Ascending aorta (tissue), 2 donors: ENCODE measurements at places on chromosomes 1 and 21. TPM values are rescaled to one million over a fixed set of nuclear protein-coding genes. Genes with fewer than 3 reads are reported as not detected.

DNA sequence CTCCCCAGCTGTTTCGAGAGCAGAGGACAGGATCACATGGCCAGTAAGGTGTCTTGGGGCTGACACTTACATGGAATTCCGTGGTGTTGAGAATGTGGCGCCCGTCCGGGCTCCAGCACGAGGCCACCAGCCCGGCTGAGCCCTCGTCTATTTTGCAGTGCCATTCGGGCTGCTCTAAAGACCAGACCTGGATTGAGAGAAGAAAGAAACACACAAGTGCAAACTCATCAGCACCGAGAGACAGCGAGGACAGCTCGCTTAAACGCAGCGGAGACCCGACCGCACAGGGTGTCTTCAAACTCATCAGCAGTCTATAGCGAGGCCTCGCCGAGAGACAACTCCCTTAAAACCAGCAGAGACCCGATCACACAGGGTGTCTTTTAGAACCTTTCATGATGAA is 3.3 kb downstream of the WRAP73 start:
- DNase-seq, result no peak

DNA sequence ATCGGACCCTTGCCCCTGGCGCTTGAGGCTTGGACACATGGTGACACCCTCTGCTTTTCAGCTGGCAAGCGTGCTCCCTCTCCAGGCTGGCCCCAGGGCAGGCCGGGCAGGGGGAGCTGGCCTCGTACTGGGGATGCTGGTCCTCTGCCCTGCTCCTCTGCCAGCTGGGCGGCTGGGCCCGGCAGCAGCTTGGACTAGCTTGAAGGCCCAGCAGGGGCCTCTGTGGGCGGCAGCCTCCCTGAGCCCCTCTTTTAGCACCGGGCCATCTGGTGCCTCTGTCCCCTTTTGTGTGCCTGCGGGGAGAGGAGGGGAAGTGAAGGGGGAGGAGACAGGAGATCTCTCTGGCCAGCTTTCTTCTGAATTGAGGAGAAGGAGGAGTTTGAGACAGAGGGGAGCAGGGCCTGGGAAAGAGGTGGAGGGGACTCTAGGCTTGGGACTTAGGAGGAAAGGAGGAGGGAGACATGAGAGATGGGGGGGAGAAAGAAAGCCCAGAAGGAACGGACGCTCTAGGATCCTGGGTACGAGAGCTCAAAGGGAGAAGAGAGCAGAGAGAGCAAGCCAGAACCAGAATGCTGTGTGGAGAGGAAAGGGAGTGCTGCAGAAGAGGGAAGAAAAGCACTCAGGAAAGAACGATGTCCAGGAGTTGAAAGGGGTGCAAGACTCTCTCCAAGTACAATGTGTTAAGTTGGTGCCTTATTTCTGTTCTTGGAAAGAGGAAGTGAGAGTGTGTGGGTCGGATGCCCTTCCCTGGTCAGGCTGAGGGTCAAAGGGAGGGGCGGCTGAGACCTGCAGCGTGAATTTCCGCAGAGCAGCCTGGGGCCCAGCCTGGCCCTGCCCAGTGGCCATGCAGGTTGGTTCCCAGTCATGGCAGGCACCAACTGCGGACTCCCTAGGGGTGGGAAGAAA is 40.3 kb downstream of the IER5 start:
- no peak for DNase-seq

TNNT2 gene
- not detected for total RNA-seq

ASPM gene
- total RNA-seq, result not detected

DNA sequence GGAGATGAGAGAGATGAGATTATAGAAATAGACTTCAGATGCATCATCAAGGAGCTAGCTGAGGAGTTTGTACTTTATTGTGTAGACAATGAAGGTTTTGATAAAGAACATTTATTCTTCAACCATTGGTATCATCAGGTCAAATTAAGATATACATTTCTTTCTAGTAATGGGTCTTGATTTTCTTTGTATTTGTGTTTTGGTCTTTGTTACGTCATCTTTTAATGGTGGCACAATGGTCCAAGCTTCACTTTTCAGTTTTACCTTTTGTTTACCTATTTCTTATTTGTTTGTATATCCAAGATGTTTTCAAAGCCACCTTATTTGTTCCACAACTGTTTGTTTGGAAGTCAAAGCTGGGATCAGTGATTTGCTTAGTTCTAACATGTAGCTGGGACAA is 44.5 kb downstream of the PTGFR start:
- no peak for DNase-seq

DNA sequence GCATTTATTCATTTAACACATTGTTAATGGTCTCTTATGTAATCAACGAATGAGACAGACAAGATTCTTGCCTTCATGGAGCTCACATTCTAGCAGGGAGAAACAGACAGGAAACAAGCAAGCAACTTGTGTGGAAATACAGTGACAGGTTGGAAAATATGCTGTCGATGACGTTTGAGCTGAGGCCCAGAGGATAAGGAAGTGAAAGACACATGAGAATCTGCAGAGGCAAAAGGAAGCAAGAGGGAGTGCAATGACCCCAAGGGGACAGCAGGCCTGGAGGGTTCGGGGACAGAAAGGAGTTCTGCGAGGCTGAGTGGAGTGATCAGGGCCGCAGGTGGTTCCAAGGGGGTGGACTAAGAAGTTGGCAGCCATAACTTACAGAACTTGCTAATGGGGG is 60.6 kb upstream of the AKT3 start:
- DNase-seq, result no peak

CLCA4 gene
- total RNA-seq, result not detected

DNA sequence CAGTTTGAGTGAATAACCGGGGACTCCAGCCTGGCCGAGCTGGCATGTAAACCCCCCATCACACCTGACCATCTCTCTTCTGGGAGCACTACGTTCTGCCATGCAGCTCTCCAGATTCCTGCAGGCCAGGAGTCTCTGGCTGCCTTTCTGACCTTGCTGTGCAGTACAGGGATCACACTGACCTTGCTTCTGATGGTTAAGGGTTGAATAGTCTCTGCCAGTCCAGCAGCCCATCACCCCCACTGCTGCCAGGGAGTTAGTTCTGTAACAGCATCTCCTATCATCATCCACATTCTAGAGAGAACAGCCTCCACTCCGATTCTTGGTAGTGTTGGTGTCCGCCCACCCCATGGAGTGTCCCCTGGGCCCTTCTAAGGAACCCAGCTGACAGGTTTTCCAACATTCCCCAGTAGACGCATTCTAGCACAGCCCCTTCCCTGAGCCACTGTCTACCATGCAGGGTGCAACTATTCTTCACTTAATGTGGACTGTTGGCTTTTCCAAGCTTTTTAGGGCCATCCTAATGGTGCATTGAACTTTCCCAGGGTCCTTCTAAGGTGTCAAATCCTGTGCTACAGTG is 109.8 kb downstream of the RIPK4 start:
- DNase-seq, result no peak

- no peak for DNase-seq
These were observed 470 bp upstream of the MTMR11 start for GRCh38 chr1:149936992-149937705.

GRCh38 chr1:184624626-184625025 is 130.0 kb downstream of the EDEM3 start:
- DNase-seq, result no peak

- no peak for DNase-seq
These were observed 10.6 kb downstream of the EFCAB7 start for GRCh38 chr1:63533931-63534330.

GRCh38 chr1:182996816-182997215 is 26.4 kb upstream of the LAMC1 start:
- no peak for DNase-seq

MAP7D1 gene
- 209 TPM for total RNA-seq

GRCh38 chr1:5651027-5651410 is 341.2 kb downstream of the NPHP4 start:
- DNase-seq, result no peak
